NCI-H510A (cell line): ENCODE measurements at places on chromosomes 12 and 14.

GRCh38 chr14:55891692-55892091 is 226.5 kb upstream of the PELI2 start:
- DNase-seq, result no peak

- DNase-seq, result no peak
Measured at GRCh38 chr12:131681257-131681620, 29.7 kb upstream of the SFSWAP start.

DNA sequence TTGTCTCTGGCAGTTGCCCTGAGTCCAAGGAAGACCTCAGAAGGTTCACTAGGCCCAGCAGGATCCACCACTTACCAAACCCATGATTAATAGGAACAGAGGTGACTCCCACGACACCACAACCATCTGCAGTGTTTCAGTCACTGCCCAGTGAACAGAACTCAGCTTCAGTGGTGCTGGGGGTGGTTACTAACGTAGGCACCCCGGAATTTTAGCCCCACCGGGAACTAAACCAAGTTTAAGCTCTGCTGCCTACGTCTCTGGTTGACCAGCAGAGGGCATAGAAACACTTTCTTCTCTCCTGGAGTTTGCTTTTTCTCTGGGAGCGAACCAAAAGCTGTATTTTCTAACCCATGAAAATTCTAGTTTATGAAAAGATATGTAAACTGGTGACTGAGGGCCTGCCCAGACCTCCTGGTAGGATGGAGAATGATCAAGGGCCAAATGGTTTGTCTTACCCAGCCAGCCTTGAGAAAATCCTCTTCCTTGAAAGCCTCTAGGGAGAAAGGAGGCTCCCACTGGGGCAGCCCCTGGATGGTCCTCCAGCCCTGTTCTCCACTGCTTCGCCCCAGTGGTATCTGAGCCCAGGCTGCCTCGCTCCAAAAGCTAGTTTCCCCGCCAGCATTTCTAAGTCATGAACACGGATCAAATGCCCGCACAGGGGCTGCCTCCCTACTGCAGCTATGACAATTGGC is 379.8 kb downstream of the DPF3 start:
- no peak for DNase-seq

- no peak for DNase-seq
Measured at GRCh38 chr12:111366075-111366474, 2.8 kb downstream of the PHETA1 start.

DNA sequence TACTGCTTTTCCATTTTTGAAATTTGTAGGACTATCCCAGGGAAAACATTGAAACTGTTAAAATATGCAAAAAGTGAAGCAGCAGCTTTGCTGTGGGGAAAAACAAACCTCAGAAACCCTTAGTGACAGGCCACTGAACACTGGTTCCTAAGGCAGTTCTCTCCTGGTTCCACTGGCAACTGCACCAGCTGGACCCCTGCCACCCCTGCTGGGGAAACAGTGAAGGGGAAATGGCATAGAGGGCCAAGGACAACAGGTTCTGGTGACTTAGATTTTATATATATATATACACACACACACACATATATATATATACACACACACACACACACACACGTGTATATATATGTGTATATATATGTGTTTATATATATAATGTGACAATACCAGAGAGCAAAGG is 16.2 kb upstream of the KRT7 start:
- DNase-seq, result no peak

DNA sequence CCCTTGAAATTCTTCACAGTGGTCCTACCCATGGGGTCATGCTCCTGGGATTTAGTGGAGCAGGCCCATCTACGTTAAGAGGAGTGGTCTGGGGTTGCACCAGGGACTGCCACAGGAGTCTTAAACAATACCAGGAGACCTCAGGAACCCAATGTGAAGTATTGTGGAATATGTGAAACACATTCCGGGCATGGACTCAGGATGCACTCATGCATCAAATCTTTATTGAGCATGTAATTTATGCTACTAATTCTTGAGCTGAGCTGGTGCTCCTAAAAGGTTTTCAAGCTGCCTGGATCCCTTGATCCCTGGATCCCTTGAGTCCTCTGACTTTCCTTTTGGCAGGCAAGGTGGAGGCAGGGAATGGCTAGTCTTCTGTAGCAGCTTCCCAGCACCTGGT is 8.8 kb downstream of the SERPINA10 start:
- DNase-seq, result no peak
